RKO (cell line): ENCODE measurements at places on chromosomes 13 and 19.

- DNase-seq: no peak
Observed at GRCh38 chr13:43021926-43022670, 1.3 kb upstream of the DNAJC15 start.

- DNase-seq: no peak
Observed at GRCh38 chr13:48681905-48682304, 28.2 kb downstream of the CYSLTR2 start.

DNA sequence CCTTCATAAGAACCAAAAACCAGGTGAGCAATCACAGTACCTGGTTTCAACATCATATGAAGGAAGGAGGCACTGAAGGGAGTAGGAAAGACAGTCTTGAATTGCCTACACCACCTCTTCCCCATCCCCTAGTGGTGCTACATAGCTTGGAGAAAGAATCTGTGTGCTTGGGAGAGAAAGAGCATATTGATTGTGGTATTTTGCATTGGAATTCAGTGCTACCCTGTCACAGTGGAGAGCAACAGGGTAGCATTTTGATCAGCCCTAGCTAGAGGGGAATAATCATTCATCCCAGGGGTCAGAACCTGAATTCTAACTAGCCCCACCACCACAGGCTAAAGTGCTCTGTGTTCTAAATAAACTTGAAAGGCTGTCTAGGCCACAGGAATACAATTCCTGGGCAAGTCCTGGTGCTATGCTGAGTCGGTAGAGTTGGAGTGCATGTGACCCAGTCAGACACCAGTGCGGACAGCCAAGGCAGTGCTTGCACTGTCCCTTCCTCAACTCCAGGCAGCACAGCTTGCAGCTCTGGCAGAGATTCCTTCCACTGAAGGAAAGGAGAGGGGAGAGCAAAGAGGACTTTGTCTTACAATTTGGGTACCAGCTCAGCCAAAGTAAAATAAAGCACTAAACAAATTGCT is 158.7 kb downstream of the VWA8 start:
- no peak for DNase-seq

DNA sequence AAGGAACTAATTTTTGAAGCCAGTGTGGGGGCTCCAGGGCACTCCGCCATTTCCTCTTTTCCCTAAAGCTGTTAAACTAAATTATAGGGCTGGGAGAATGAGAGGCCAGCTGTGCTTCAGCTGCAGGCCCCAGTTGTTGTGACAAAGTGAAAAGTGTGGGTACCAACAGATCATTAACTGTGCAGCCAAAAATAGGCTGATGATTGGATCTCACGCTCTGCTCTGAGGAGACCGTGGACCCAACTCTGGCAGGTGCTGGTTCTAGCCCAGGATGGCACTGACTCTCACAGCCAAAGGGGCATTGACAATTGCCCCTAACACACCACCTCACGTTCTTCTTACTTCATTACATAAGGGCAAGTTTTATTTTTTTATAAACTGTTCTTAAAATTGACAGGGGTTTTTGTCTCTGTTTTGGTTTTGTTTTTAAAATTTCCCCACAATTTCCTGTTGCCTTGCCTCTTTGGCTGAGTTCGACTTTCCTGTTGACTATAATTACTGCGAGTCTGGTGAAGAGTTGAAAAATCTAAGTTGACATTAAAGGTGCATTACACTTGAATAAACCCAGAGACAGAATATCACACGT is 391.0 kb downstream of the FGF9 start:
- no peak for DNase-seq

GRCh38 chr19:49837009-49837310 is 14.0 kb upstream of the PTOV1 start:
- no peak for DNase-seq

- no peak for DNase-seq
Observed at GRCh38 chr13:91745967-91746366, 347.5 kb downstream of the GPC5 start.

DNA sequence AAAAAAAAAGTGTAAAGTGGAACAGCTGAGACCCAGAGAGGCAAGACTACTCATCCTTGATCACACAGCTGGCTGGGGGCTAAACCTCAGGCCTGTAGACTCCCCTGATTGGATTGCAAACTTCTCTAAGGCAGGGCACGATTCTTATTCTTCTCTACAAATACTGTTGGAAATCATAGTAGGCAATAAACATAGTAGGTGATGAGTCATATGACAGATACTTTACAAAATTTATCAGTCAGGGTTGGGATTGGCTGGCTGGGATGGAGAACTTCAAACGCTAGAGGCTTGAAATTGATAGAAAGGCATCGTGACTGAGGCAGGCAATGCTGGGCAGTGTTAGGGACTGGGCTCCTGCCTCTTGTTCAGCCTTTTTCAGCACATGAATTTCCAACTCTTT is 5.9 kb upstream of the MATK start:
- peak; percentile 12 for DNase-seq

DNA sequence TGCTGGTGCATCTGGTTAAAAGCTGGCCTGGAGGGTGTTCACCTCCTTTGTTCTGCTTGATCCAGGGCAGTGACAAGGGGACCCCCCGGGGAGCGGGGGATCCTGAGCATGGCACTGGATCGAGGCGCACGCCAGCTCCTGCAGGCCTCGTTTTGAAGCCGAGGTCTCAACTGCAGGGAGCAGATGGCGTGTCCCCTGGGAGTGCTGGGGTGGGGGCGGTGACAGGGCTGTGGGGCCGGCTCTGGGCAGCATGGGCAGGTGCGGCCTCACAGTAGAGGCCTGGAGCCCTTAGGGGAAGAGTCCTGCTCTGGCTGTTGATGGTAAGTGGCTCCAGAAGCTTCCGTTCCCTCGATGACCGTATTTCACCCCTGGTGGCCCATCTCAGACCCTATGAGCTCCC is 51.8 kb downstream of the CRTC1 start:
- no peak for DNase-seq

DNA sequence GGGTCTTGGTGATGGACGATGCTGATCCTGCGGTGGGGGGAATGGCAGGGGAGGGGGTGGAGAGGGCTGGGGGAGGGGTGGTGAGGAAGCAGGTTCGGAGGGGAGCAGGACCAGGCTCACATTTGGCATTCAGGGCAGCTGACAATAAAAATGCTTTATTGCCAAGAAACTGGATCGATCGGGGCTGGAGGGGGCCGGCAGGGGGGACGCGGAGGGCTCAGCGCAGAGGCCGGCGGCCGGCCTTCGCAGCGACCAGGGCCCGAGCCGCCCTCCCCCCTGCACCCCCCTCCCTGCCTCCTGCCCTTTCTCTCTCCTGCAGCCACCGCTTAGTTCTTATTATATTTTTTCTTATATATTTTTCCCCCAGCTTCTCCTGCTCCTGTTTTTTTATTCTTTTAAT is 18.1 kb upstream of the POU2F2 start:
- no peak for DNase-seq

DNA sequence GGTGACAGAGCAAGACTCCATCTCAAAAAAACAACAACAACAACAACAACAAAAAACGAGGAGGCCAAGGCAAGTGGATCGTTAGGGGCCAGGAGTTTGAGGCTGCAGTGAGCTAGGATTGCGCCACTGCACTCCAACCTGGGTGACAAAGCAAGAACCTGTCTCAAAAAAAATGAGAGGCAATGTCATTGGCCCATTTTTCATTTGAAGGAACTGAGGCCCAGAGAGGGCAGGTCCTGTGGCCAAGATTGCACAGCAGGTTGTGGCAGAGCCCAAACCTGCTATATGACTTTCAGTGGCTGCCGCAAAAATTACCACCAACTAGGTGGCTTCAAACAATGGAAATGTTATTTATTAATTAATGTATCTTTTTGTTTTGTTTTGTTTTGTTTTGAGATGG is 5.5 kb downstream of the PIK3R2 start:
- no peak for DNase-seq

DNA sequence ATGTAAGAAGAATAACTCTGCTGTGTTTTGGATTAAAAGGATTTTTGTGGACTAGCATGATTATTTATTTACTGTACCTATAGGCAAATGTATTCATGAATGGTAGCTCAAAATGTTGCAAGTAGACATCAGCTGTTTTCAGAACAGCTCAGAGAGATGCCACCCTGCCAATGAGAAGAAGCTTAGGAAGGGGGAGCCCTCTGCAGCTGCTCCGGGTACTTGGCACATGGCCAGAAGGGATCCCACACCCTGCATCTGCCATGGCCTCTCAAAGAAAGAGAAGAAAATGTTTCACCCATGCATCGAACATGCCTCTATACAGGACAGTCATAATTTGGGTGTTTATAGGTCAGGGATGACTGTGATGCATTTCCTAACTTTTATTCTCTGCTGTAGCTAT is 30.5 kb upstream of the MBNL2 start:
- DNase-seq: no peak
